ENCODE measurements at places on chromosomes 7 and 10. TPM values are rescaled to one million over a fixed set of nuclear protein-coding genes. Genes with fewer than 3 reads are reported as not detected.
A peak's percentile ranks its signal among the peaks of the same experiment; 100 is the strongest.

DNA sequence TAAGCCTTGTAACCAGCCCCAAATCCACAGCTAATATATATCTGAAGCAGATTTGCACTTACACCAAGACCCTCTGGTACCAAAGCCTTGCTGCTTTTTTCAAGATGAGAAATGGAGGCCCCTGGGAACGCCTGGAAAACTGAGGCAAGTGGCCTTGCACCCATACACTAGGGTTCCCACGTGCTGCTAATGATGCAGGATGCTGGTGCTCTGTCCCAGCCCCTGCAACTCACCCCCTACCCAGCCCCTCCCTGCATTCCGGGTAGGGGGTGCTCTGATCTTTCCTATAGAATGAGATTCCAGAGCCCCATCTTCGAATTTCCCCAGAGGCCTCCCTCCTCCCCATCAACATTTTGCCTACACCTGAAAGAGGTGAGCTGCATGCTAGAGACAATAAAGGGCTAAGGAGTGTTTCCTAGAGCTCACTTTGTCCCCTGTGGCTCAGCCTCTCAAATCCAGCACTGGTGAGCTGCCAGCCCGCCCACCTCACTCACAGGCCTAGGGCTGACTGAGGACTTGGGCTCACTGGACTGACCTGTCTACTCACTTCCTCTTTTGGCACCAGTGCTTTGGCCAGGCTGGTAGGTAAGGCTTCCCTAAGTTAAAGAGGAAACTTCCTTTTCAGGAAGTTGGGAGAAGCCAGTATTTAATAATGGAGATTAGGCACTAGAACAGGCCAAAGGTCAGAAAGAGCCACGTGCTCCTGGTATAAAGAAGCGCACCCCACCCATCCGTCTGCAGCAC, 9.8 kb downstream of the RBP4 start:
- no peak overlapping the region for H3K4me3 ChIP-seq
- no peak overlapping the region for H3K27ac ChIP-seq
- H3K27me3 ChIP-seq, result no peaks in the 10 kb centered on the region
- no peak for DNase-seq
- H3K4me1 ChIP-seq, result no peaks in the 10 kb centered on the region

GRCh38 chr10:992467-992866, 4.2 kb downstream of the GTPBP4 start:
- no peak overlapping the region for H3K4me3 ChIP-seq

ACBD7 gene
- total RNA-seq, result 1.9 TPM

DNA sequence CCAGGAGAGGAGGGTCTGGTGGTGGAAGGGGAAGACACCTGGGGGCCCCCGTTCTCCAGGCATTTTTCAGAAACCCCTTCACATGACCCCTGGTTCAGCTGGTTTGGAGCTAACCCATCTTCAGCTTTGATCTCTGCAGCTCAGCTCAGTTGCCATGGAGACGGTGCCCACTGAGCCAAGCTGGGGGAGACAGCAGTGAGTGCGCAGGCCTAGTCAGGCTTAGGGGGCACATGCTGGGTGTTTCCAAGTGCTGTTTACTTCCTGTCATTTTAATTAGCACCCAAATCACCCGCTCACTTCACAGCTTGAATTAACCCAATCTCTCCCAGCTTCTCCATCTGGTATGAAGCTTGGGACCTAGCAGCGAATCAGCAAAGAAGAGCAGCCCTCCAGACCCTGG, 9.0 kb downstream of the SPOCK2 start:
- DNase-seq, result no peak
- no peaks in the 10 kb centered on the region for H3K4me1 ChIP-seq
- no peak overlapping the region for H3K4me3 ChIP-seq
- no peak overlapping the region for H3K27ac ChIP-seq
- no peaks in the 10 kb centered on the region for H3K36me3 ChIP-seq
- no peaks in the 10 kb centered on the region for H3K27me3 ChIP-seq

GRCh38 chr7:65475040-65475726, 101.5 kb downstream of the ZNF92 start:
- H3K4me1 ChIP-seq, result no peaks in the 10 kb centered on the region
- DNase-seq, result no peak
- no peaks in the 10 kb centered on the region for H3K27me3 ChIP-seq
- no peak overlapping the region for H3K27ac ChIP-seq

CYP3A4 gene
- total RNA-seq, result not detected

DNA sequence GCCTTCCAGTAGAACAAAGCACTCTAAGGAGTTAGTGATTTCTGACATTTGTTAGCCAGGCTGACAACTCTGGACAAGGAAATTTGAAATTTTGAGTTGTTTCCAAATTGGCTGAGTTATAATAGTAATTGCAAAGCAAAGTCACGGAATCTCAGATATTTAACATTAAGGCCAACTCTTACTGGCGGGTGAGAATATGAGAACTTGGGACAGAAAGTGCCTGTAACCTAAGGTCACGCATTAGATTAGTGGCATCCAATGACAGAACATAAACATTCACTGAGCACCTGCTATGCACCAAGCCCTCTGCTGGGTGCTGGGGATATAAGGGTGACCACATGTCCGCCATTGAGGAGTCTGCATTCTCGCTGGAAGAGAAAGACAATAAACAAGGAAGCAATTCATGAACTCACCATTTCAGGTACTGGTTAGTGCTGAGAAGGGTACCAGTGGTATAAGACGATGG, 45.5 kb upstream of the CHST15 start:
- no peak overlapping the region for H3K4me3 ChIP-seq
- H3K36me3 ChIP-seq, result no peaks in the 10 kb centered on the region
- peaks cover 12% of the 10 kb centered on the region for H3K4me1 ChIP-seq
- H3K27ac ChIP-seq, result no peak overlapping the region

DNA sequence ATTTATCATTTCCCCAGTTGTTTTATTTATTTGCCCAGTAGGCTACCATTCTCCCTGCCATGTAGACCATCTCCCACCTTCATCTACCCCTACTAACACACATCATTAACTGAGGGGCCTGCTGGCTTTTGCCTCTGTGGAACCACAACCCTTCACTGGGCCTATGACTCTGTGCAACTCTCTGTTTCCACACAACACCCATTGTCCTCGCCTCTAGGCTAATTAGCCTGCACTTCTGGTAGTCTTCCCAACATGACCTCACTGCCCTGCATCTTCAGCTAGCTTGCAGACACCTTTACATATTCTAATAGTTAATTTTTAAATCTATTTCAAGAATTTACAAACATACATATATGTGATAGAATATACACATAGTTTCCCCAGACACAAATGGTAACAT, 7.5 kb downstream of the ANKIB1 start:
- DNase-seq, result no peak
- H3K27ac ChIP-seq, result no peak overlapping the region
- H3K4me1 ChIP-seq, result no peaks in the 10 kb centered on the region
- no peak overlapping the region for H3K4me3 ChIP-seq
- no peaks in the 10 kb centered on the region for H3K27me3 ChIP-seq
- H3K36me3 ChIP-seq, result peaks cover 3% of the 10 kb centered on the region

GPER1 gene
- total RNA-seq, result 7.7 TPM

VWDE gene
- total RNA-seq, result 0.68 TPM

DNA sequence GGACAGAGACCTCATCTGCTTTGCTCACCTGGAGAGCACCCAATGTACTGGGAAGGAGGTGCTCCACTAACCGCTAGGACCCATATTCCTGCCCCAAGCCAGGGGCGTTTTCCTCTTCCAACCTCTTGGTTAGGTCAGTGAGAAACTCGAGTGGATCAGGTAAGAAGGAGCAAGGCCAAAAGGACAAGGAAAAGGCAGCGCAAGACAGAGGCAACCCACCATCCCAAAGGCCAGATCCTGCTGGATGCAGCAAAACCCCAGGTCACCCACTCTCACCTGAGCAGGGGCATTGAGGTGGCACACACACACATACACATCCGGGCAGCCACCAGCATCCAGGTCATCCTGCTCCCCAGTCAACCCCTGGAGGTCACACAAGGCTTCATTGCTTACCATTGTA, 105.1 kb downstream of the GRID1 start:
- H3K36me3 ChIP-seq, result no peaks in the 10 kb centered on the region
- no peak overlapping the region for H3K27ac ChIP-seq

- peak; percentile 26 for DNase-seq
- peaks cover 8% of the 10 kb centered on the region for H3K27me3 ChIP-seq
- no peaks in the 10 kb centered on the region for H3K36me3 ChIP-seq
- peaks cover 2% of the 10 kb centered on the region for H3K4me1 ChIP-seq
- H3K4me3 ChIP-seq, result no peak overlapping the region
Observed at GRCh38 chr7:122299624-122300210, 4.8 kb downstream of the FEZF1 start.

Data from lung (tissue), 17 donors.